ENCODE measurements at places on chromosomes 3 and 15.

DNA sequence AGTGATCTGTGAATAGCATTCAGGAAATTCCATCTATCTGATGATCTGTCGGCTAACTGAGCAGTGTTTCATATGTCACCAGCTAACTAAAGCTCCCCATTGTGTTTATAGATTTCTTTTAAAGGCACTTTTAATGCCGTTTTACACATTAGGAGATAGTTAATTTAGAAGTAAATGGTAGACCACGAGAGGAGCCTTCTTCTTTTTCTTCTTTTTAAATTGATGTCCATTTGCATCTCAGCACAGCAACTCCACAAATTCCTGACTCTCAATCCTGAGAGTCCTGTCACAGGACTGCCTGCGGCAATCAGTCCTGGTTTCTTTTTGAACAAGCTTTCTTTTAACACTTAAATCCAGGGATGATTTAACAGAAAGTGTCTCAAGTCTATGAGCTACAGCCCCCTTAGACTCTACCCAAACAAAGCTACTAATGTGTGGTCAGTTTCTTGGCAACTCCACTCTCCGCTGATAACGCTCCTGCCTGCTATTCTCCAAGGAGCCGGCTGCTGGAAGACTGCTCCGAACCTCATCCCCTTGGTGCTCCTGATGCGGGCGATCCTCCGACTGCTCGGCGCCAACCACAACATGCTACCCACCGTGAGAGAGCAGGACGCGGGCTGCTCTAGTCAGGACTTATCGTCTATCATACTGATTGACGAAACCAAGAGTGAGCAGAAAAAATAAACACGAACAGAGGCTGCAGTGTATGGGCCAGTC, 421.4 kb downstream of the MECOM start:
- no peak for DNase-seq

GRCh38 chr3:150761831-150762661, 923 bp downstream of the SIAH2 start:
- DNase-seq = no peak

DNA sequence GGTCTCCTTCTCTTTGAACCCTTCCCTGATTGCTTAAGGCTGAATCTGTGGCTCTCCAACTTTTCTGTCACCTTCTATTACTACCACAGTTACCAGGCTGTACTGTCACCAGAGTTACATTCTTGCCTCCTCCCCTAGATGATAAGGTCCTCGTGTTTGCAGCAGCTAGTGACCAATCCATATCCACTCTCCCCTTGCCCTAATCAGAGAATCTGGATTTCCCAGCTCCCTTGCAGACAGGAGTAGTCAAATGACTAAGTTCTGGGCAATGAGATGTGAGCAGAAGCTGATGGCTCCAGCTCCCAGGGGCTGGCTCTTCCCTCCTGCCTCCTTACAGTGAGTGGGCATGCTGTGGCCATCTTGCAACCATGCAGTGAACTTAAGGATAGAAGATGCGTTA, 95.4 kb upstream of the VGLL4 start:
- DNase-seq = no peak

GRCh38 chr15:93452537-93453211, 363.7 kb upstream of the RGMA start:
- DNase-seq = no peak

GRCh38 chr15:65222891-65223290, 11.6 kb upstream of the CILP start:
- DNase-seq = no peak

DNA sequence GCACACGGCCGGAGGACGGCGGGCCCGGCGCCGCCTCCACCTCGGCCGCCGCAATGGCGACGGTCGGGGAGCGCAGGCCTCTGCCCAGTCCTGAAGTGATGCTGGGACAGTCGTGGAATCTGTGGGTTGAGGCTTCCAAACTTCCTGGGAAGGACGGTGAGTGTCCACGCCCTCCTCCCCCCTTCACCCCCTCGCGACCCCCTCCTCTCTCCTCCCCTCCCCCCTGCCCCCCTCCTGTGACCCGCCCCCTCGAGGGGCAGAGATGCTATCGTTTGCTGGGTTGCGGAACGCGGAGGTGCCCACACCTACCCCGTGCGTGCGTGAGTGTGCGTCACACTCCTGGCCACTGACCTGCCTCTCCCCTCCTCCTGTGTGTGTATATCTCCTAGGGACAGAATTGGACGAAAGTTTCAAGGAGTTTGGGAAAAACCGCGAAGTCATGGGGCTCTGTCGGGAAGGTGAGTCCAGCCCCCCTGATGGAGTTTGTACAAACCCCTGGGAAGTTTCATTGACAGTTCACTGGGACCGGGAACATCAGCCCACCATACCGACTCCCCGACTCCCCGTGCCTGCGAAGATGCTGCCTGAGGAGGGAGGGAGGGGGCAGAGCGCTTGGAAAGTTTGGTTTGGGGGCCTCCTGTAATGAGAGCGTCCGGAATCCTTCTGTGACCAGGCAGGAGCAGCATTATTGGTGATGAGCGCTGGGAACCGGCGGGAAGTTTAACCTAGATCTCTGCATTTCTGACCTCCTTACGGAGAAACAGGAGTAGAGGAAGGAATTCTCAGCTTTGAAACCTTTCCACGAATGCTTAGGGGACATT, 795 bp upstream of the SCAANT1 start:
- no peak for DNase-seq

GRCh38 chr3:197017003-197017402, 12.6 kb downstream of the MELTF start:
- DNase-seq = no peak

- DNase-seq = no peak
Measured at GRCh38 chr15:57496946-57497869, 94.5 kb upstream of the MYZAP start.

GRCh38 chr3:162094301-162094700, 597.7 kb downstream of the OTOL1 start:
- no peak for DNase-seq

GRCh38 chr3:82938821-82939328, 1177.4 kb upstream of the GBE1 start:
- no peak for DNase-seq

Measured in H1 (cell line).